ENCODE measurements at places on chromosomes 4 and X.

GRCh38 chr4:137961051-137961438 is 281.1 kb downstream of the SLC7A11 start:
- DNase-seq: peak; percentile 80

DNA sequence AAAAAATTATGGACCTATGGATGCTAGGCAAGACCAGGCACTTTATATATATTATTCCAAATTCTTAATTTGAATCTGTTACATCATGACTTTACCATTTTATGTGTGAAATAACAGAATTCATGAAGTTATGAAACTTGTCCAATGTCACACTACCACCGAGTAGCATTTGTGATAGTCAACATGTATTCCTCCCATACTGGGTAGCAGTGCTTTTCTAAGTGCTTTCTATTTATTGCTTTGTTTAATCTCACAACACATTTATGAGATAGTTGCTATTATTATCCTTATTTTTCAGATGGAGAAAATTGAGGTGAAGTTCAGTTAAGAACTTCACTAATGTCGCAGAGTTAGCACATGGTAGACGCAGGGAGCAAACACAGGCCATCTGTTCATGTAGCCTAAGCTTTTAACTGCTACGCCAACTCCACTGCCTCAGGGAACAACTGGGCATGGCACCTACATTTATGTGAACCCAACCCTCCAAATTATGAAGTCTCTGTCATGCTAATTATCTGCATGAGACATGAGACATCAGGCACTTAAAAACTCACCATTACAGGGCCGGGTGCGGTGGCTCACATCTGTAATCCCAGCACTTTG is 20.8 kb downstream of the GUCY1A1 start:
- no peak for DNase-seq

DNA sequence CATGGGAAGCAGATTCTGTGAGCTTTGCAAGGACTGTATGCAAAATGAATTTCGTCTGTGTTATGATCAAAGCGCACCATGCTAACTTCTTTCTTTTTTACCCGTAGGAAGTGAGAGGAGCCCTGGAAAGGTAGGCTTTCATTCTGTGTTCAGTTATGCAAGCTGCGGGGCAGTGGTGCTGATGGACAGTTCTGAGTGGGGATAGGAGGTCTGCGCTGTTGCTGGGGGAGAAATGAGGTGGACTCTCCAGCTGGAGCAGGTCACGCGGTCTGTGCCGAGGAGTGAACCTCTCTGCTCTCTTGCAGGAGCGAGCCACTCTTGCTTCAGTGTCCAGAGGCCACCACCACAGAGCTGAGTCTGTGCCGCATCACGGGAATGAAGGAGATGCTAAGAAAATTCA is 4.5 kb downstream of the TRIML1 start:
- no peak for DNase-seq

DNA sequence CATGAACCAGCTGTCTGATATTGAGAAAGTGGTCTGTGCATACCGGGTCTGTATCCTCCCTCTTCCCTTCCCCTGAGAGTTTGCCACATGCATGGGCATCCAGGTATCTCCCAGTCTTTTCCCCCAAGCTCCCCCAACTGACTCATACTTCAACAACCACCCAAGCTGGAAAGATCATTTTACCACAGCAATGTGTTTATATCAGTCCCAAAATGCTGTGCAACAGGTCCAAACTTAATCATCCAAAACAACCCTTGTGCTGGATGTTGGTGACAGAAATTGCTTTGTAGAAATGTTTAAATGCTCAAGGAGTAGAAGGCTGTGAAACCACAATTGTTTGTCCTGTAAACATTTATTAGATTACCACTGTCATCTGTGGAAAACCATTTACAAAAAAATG is 286.8 kb upstream of the KLF3 start:
- DNase-seq: peak; percentile 17

- DNase-seq: peak; percentile 90
These were observed 146.7 kb upstream of the VEGFC start for GRCh38 chr4:176939445-176939844.

DNA sequence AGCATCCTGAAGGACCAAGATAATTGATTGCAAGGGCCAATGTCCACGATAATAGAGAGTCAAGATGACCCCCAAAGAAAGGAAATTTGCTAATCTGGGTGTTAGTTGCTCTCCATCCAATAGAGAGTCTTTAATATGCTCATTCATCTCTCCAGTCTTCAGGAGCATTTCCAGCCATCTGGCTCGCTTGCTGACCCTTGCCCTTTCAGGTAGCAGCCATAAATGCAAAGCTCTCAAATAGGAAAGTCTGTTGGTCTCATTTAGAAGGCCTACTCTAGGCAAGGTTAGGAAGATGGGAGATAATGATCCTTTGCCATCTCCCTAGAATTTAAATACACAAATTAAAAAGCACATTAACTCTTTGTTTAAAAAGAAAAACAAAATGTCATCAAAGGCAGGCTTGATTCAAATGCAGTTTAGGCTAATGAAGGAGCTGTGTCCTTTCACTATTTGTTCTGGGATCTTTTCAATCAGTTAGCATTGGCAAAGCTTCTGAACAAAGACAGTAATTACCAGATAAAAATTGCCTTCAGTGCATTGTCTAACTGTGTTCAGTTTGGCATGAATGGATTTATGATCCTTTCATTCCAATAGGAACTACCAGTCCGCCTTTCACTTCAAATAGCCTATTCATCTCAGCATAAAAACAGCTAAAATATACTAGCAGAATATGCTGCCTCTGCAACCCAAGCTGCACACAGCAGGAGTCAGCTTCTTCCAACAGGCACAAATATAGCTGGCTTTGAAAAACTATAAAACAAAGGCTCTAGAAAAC is 49.6 kb upstream of the ATXN3L start:
- no peak for DNase-seq

DNA sequence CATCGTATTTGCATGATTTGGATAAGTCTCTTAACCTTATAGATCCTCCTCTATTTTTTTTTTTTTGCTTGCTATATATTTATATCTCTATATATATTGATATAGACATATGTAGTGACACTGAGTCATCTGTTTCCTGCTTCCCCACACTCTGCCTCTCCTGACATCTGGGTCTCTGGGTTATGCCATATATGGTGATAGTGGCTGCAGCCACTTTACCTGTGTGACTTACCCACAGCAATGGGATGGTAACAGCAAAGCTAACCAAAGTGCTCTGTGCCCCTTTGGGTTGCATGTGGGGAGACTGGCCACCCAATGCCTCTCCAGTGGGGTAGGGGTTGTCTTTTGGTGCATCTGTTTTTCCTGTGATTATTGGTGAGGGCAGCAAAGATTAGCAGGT is 14.5 kb downstream of the CMC4 start:
- DNase-seq: no peak

DNA sequence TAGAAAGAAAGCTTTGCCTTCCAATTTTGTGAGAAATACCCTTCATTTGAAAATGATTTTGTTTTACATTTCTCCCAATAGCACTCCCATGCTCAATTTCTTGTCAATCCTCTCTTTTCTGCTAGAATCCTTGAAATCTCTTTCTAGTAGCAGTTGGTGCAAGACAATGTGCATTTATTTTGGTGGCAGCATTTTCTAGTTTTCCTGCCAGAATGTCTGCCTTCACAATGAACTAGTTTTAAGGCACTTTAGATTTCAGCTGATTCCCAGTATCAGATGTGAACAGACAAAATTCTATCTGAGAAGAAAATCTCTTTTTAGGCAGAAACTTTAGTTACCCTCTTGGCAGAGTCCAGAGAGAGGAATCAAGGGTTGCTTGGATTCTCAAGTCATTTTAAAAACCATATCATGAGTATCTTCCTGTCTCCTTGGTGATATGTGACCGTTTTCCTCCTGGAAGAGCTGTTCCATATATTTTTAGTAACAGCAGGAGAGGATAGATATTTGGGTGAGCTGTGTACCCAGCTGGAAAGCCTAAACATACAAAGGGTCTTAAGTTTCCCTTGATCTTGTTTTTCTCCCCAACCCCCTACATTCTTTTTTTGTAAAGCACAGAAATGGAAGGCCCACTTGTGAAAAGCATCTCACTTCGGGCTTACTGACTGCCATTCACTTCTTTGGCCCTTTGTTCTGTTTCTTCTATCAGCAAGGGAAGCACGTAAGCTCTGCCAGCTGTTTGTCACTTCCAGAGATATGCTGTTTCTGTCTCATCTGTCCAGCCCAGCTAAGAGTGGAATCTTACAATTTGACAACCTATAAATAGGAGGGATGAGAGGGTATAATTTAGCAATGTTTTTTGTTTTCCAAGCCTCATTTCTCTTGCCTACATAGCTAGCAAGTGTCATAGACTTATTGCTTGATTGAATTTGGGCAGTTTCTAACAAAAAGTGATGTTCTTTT is 38.7 kb downstream of the TSPAN7 start:
- DNase-seq: no peak

DNA sequence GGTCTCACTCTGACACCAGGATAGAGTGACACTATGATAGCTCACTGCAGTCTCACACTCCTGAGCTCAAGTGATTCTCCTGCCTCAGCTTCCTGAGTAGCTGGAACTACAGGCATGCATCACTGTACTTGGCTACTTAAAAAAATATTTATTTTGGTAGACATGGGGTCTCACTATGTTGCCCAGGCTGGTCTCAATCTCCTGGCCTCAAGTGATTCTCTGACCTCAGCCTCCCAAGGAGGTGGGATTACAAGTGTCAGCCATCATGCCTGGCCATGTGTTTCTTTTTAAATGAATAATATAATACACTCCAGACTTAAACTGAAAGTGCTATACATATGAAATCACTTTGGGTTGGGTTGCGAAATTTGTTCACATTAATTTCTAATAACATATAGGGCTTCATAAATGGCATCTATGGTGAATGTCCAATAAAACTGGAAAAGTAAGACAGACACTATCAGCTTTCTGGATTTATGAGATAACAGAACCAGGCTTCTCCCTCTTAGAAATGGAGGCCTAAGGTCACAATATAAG is 48.0 kb downstream of the SEC24D start:
- DNase-seq: no peak

GRCh38 chrX:47862680-47863079 is 26.0 kb downstream of the ZNF81 start:
- DNase-seq: no peak

DNA sequence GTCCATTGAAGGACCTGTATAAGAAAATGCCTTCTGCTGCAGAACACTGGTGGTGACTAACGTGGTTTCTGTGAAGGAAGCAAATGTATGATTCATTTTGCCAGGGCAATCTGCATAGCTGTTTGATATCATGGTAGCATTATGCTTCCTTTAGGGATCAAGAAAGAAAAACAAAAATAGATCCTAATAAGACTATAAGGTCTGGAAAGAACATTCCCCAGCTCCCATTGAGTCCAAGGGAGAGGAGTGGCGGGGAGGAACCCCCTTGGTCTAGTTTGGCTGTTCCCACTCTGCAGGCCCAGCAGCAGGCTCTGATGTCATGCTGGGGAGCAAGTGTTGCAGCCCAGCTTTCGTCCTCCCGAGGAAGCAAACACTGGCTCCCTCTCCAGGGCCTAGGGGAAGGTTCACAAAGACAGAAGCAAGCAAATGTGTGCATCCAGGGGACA is 154.5 kb upstream of the GALNT7 start:
- peak; percentile 54 for DNase-seq

DNA sequence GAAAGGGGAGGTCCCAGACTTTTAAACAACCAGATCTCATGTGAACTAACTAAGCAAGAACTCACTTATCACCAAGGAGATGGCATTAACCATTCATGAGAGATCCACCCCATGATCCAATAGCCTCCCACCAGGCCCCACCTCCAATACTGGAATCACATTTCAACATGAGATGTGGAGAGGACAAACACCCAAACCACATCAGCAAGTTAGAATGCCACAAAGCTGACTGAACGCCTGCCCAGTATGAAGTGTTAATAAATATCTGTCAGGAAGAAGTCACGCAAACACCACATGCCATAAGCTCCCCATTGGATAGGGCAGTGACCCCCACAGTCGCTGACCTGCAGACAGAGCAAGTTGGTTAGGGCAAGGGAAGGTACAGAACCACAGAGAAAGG is 14.3 kb downstream of the SLC10A6 start:
- peak; percentile 92 for DNase-seq

GRCh38 chr4:137892134-137892533 is 350.0 kb downstream of the SLC7A11 start:
- peak; percentile 64 for DNase-seq

- DNase-seq: no peak
These were observed 6.6 kb downstream of the TIMM17B start for GRCh38 chrX:48890934-48891401.

DNA sequence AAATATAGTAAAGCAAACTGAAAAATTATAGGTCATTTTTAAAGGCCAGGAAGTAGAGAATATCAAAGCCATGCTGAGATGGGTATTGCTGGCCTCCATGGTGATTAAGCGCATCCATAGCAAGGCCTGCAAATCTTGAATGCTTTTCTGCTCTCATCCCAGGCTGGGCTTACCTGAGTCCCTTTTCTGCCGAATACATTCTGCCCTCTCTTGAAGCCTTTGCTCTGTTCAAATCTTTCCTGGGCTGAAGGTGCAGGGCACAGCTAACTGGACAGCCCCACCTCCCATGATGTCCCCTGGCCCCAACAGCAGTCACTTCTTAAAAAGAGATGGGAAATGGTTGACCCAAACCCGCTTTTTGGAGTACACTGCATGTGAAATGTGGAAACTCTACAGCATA is 10.1 kb upstream of the EIF1AX start:
- no peak for DNase-seq

- DNase-seq: peak; percentile 34
These were observed 952.9 kb downstream of the FAT4 start for GRCh38 chr4:126267689-126268088.

- no peak for DNase-seq
These were observed 281.4 kb upstream of the FRG1 start for GRCh38 chr4:189659287-189659686.
